GM12878 (cell line): ENCODE measurements at places on chromosomes 13 and 19. TPM values are rescaled to one million over a fixed set of nuclear protein-coding genes. Genes with fewer than 3 reads are reported as not detected.

DNA sequence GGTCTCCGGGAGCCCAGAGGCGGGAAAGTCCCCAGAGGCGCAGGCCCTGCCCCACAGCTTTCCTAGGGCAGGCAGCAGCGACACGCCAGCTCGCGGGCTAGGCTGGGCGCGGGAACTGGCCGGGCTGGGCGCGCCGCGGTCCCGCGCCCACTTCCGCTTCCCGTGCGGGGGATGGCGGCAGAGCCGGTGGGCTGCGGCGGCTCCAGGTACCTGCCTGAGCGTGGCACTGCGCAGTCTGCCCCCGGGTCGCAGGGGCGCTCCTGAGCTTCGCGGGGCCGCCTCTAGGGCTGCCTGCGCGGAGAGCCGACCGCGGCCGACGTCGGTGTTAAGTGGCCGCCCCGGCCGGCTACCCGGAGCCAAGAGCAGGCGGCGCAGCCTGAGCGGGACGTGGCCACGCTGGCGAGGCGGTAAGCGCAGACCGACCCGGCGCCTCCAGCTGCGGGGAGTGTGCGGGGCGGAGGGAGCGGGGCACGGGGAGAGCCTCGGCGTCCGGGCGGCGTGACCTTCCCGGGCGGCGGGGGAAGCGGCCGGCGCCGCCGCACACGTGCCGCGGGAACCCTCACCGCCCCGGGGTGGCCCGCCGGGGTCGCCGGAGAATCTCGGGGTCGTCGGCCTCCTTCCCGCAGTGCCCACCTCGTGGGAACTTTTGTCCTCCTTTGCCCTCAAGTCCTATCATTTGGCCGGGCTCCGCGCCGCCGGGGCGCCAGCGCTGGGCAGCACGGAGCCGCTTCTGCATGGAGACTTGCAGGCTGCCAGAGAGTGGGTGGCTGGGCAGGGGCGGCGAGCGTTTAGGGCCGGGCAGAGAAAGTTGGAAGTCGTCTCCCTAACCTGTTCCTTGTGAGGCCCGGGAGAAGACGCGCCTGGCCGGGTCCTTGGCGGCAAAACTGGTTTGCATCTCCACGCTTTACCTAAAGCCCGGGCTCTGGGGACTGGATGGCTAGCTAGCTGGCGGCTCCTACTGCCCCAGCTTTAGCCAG, 31.4 kb upstream of the MPHOSPH8 start:
- DNase-seq: no peak

- no peak for DNase-seq
Measured at GRCh38 chr19:53555352-53555751, 17.4 kb downstream of the ZNF331 start.

DNA sequence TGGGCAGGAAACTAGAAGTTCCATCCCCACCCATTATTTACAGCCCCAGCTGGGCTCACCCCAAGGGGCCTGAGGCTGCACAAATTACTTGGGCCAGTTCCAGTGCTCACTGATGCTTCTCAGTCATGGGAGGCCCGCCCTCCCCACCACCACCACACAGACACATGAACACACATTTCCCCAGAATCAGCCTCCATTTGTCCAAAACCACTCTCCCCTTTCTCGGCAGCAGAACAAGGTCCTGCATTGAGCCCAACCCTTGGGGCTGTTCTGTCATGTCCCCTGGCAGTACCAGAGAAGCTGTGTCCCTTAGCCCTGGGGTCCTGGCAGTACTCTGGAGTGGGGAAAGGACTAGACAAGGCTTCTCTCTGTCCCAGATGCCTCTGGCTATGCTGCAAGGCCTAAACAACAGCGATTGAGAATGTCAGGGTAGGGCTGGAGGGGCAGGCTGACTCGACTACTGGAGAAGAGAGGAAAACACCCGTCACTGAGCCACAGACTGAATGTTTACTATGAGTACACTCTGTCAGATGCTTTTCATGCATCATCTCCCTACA, 21.8 kb downstream of the SAMD4B start:
- no peak for DNase-seq

DNA sequence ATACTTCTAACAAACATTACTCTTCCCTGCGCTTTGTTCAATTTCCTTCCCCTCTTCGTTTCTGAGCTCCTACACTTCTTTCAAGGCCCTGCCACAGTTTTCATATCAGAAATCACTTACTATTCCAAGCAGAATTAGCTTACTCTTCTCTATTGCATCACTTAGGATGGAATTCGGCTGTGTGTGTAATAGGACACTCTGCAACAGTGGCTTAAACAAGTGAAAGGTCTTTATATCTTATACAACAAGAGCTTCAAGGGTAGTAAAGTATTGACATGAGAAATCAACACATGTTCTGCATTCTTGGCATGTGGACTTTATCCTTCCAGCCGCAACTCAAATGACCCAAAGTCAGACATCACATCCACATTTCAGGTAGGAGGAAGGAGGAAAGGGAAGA, 279.6 kb downstream of the PCDH20 start:
- no peak for DNase-seq

GRCh38 chr13:79079351-79079839, 326.7 kb downstream of the RBM26 start:
- DNase-seq: no peak

DNA sequence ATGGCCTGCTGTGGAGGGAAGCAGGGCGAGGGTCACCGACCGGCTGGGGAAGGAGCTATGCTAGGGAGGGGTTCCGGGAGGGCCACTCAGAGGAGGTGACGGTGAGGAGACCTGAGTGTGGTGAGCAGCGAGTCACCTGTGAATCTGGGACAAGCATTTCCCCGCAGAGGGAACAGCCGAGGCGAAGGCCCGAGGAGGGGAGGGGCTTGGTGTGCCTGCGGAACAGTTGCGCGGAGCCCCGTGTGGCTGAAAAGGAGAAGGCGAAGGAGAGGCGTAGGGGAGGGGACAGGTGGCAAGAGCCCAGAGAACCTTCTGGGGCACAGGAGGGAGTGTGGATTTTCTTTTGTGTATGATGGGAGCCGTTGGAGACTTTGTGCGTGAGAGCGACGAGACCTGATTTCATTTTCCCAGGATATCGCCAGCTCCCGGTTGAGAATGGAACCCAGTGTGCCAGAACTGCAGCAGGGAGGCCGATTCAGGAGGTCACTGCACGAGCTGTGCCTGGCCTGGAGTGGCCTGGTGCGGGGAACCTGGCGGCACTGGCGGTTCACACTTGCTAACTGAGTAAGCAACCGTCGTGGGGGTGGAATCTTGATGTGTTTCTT, 117.7 kb upstream of the ZNF507 start:
- no peak for DNase-seq

DNA sequence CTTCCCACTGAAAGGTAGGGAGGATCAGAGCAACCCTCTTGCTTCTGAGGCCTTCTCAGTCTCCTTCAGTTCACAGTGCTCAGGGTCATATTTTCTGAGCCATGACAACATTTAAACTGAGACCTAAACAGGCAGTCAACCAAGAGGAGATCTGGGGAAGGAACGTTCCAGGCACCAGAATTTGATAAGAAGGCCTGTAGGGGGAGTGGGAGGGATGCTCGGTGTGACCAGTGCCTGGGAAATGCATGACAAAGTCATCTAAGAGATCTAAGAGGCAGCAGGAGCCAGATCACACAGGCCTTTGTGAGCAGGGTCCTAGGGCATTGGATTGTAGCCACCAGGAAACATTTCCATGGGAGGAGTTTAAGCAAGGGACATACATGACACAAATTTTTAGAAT, 71.6 kb downstream of the SHISA2 start:
- DNase-seq: no peak

GRCh38 chr13:51746802-51747201, 57.2 kb downstream of the DHRS12 start:
- DNase-seq: no peak

GRCh38 chr13:43797869-43798268, 11.1 kb upstream of the ENOX1 start:
- DNase-seq: no peak

- DNase-seq: no peak
Measured at GRCh38 chr13:23392313-23392712, 41.2 kb downstream of the SACS start.

GRCh38 chr13:110396913-110397381, 89.9 kb downstream of the COL4A2 start:
- no peak for DNase-seq

GRCh38 chr13:71214357-71214756, 652.6 kb downstream of the DACH1 start:
- no peak for DNase-seq

DNA sequence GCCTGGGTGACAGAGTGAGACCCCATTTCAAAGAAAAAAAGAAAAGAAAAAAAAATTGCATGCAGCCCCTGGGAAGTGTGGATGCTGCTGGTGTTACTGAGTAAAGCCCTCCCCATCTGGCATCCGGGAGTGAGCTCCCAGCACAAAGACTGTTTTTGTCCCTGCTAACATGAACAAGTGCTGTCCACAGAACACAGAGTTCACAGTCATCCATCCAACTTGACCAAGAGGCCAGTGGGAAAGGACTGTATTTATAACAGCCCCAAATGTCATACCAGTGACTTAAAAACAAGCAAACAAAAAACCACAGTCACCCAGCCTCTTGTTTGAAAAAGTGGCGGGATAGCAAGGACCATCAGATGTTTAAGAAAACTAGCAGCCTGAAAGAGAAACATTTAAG, 10.8 kb downstream of the FBXO17 start:
- DNase-seq: no peak

GRCh38 chr13:111383591-111384440, 63.4 kb downstream of the TEX29 start:
- DNase-seq: no peak

DNA sequence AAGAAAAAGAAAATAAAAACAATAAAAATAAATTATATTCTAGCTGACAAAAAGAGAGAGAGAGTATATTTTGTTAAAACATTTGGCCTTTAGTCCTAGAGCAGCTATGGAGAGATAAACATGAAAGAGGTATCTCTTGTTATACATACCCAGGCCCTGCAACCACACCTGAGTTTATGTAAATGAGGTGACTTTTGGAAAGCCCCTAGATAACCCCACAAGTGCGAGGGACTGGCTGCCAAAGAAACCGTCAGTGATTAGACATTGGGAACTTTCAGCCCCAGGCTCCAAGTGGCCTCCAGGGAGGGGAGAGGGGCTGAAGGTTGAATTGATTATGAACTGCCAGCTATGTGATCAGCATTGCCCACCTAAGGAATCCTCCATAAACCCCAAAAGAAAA, 2.1 kb upstream of the NLRP7 start:
- no peak for DNase-seq

- DNase-seq: no peak
Measured at GRCh38 chr13:25069911-25070310, 26.0 kb upstream of the PABPC3 start.

DNA sequence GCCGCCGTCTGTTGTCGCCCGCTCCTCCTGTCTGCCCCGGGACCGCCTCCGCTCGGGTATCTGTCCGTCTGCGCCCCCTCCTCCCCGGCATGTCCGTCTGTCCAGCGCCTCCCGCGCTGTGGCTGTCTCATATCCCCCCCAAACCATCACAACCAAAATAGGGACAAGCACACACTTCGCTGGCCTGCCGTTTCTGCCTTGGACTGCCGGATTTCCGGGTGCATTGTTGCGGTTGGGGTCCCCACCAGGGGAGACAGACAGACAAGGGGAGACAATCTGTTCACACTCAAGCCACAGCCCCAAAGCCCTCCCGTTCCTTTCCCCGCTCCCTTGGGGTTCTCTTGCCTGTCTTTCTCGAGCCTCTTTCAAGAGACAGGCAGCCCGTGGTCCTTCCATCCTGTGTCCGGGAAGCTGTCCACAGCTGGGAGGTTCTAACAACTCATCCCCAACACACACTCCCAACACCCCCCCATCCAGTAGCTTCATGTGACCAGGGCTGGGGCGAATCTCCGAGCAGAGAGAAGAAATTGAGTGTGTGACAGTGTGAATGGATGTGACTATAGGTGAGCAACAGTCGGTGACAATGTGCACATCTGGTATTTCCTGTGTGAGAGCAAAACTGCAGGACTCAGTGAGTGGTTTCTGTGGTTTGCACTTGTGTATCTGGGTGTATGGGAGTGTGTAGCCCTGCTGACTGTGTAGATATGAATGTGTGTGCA, 16.5 kb upstream of the FOSB start:
- no peak for DNase-seq

DNA sequence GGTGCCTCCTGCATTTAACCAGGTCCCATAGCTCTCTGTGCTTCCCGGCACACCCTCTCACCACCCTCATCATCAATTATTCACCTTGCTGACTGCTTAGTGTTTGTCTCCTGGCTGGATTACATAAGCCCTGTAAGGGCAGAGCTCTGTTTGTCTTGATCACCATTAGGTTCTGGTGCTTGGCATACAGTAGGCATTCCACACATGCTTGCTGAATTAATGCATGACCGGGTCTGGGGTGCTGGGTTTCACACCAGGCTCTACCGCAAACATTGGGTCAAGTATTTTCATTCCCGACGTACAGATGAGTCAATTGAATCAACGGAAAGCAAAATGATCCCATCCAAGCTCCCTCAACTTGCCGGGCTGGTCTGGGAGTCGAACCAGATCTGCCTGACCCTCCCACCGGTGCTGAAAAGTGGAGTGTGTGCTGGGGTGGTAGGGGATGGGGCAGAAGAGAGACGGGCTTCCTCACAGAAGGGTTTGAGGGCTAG, 28.5 kb downstream of the VAV1 start:
- no peak for DNase-seq

- no peak for DNase-seq
Measured at GRCh38 chr19:17001603-17002183, 24.9 kb downstream of the CPAMD8 start.

DNA sequence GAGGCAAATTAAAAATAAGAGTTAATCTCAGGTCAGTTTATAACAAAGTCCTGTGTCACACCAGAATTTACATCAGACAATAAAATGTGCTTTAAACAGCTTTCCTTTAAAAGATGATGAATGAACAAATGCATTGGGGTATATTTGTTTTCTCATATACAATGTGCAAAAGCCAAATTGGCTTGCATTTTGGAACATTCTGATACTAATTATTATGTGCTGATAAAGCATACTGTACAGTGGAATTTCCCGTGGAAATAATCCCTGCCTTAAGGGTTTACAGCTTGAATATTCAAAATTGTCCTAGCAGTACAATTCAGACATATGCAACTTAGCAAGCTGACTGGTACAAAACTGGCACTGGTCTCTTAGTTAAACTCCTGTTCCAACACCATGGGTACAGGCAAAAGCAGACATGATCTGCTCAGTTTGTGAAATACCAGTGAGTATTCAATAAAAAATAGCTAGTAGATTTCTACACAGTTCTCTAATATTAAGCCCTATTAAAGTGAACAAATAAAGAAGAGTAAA, 373.4 kb downstream of the SLITRK1 start:
- DNase-seq: no peak

DNA sequence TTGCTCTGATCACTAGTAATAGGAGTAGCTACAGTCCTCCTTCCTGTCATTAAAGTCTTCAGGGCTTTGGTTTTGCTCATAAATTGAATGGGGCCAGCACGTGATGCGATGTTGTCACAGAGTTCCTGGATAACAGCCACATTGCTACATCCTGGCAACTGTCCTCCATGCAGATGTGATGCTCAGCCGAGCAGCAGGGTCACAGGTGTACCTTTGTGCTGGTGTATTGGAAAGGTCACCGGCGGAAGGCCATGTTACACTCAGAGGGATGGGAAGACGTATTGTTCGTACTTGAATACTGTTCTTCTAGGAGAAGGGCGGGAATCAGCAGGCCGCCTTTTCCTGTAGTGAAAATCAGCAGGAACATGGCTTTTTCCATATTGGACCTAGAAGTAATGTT, 713.8 kb upstream of the GPC6 start:
- DNase-seq: no peak

SLC15A1 gene
- not detected in 2 replicates for total RNA-seq

LILRB2 gene
- total RNA-seq: not detected in 2 replicates

CYP2F1 gene
- not detected in 2 replicates for total RNA-seq

BICRA gene
- 9.5 and 15.3 TPM in 2 replicates for total RNA-seq

ZNF552 gene
- total RNA-seq: 6.3 and 7.7 TPM in 2 replicates

NAT14 gene
- 20.4 and 23.6 TPM in 2 replicates for total RNA-seq
